ENCODE measurements at places on chromosomes 11 and 22. TPM values are rescaled to one million over a fixed set of nuclear protein-coding genes. Genes with fewer than 3 reads are reported as not detected.

DNA sequence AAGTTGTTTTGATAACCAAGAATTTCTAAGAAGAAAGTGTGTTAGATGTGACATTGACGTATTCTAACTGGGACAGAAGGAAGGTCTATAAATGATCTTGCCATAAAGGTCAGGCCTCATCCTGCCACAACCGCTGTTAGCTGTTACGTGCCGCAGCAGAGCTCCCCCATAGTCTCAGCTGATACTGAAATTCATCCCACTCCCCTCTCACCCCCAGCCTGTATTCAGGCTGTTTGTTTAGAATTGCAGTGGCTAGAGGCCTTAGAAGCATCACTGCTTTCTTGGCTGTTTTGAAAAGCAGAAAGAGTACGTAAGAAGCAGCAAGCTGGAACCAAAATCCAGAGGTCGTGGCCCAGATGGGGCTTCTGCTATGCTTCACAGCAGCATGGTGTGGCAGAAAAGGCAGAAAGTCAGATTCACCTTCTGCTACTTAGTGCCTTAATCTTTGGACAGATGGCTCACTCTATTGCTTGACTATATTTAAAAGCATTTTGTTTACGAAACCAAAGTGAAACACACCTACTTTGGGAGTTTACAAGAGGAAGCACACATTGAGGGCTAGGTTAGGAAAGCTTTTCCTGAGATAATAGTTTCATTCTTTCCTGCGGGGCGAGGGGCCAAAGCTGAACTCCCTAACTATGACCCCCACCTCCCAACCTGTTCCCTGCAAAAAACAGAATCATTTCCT, 950 bp upstream of the LAYN start:
- DNase-seq: no peak

DNA sequence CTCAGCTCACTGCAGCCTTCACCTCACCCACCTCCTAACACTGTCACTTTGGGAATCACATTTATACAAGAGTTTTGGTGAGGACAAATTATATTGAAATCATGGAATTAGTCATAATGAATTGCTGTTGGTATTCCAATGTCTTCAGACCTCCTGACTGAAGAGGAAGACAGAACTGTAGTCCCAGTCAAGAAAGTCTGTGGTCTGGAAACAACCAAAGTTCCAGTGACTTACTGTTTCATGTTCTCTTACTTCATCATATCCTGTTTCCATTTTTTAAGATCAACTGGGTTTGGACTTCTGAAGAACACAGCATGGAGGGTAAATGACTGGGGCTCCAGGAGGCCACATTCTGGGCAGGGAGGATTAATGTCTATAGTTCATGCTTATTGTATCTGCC, 43.0 kb upstream of the HIPK3 start:
- DNase-seq: no peak

SLC6A5 gene
- total RNA-seq: not detected

PLAAT5 gene
- not detected for total RNA-seq

Data from osteocyte (in vitro differentiated cells).